Left renal cortex interstitium (tissue), 4 donors: ENCODE measurements at places on chromosomes 1 and 21.

DNA sequence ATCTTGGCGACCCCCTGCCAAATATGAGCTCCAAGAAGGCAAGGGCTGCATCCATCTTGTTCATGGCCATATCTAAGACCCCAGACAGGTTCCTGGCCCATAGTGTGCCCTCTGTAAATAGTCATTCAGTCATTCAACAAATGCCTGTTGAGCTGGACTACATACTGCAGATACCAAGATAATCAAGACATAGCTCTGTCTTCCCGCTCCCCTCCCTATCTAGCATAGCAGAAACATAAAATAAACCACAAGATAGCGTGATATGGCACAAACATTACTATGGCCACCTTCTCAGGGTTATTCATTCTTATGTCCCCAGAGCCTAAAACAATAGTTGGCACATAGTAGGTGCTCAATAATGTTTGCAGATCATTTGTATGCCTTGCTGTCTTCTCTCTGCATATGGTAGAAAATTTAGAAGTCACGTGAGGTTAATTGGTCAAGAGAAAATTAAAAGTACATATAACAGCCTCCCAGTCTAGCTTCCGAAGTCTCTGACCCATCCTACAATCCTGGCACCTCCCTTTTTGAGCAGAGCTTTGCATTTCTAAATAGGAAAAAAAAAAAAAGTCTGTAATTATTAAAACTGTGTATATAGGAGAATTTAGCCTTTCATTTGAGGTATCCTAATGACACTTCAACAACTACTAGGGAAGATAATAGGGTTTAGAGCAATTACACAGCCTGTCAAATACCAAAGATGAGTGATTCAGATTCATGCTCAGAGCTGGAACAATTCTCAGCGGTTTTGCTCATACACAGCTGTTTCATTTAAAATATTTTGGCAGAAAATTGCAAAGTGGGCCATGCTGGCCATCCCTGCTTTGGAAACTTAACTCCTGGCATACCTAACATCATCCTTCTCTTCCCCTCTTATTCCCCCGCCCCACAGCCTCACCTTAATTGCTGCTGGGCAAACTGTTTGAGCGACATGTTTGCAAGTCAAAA is 219.0 kb downstream of the KAZN start:
- no peak for DNase-seq

DNA sequence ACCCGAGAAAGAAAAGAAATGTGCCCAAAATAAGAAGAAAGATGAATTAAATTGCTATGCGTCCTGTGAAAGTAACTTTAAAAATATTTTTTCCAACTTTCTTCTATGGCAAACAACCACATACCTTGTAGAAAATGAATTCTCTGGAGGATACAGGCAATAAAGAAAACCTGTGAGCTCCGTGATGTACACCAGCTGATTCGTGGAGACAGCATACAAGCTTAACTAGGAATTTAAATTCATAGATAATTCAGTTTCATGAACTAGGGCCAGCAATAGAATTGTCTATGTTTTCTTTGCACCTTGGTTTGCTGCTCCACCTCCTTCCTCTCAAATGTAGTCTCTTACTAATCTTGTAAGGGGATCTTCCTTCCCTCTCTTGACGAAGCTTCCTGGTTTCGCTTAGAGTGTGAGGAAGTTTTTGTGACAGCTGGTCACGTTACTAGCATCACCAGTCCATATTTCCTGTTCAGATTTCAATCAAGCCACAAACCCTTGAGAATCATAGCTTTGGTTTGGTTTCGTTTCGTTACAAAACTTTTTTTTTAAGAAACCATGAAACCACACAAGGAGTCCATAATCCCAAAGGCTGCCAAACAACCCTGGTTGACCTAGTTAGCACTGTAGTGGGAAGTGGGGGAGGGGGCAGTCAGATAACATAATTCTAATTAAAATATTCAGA is 35.8 kb downstream of the GREM2 start:
- no peak for DNase-seq

DNA sequence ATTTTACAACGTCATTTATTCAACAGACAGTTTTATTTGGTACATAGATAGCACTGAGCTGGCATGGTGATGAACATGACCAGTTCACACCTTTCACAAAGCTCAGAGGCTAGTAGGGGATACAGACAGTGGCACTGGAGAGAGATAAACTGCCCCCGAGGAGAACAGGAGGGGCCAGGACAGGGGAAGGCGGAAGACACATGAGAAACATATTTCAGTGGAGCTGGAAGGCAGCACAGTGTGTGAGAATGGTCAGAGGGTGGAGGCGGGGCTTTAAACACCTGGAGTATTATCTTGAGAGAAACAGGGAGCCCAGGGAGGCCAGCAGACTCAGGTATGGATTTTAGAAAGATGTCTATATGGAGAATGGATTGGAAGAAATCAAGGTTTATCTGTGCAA is 49.5 kb downstream of the CHML start:
- no peak for DNase-seq

GRCh38 chr1:223350361-223350908 is 13.5 kb downstream of the SUSD4 start:
- no peak for DNase-seq

DNA sequence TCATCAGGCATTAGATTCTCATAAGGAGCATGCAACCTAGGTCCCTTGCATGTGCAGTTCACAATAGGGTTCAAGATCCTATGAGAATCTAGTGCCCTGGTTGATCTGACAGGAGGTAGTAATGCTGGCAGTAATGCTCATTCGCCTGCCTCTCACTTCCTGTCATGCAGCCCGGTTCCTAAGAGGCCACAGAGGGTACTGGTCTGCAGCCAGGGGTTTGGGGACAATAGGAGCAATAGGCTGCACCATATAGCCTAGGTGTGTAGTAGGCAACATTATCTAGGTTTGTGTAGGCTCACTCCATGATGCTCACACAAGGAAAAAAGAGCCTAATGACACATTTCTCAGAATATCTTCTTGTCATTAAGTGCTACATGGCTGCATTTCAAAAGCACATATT is 25.8 kb downstream of the CFHR5 start:
- no peak for DNase-seq
